ENCODE measurements at places on chromosomes 6 and 20.

GRCh38 chr20:62388839-62389600 is 2.1 kb downstream of the RPS21 start:
- DNase-seq = no peak

DNA sequence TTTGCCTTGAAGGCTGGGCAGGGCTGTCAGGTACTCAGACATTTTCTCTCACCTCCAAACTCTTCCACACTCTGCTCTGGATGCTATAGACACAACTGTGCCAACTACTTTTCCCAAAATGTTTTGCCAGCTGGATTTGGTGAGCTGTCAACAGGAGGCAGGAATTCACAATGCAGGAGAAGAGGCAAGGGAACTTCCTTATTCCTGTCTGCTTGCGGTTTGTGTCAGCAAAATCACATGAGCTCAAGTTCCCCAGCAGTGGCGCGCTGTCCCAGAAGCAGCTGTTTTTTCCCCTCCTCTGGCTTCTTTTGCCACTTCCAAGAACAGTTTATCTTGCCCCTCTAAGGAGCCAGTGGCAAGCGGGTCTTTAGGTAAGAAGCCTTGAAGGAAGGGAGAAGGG is 608.2 kb downstream of the PRKN start:
- no peak for DNase-seq

- DNase-seq = no peak
Observed at GRCh38 chr6:89122625-89123024, 4.8 kb upstream of the SRSF12 start.

GRCh38 chr6:37702314-37702713 is 4.6 kb upstream of the MDGA1 start:
- DNase-seq = no peak

DNA sequence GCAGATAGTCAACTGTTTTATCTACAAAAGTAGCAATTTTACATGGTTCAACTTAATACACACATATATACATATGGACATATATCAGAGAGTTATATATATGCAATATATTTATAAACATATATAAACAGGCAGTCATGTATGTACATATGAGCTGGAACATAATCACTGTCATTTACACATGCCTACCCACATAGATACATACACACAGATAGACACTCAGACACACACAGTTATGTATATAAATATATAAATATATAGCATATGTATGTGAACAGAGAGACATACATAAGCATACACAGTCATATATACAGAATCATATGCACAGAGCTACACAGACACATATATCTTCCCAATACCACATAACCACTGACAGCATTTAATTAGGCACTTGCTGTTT is 2.2 kb downstream of the WFDC5 start:
- DNase-seq = no peak

DNA sequence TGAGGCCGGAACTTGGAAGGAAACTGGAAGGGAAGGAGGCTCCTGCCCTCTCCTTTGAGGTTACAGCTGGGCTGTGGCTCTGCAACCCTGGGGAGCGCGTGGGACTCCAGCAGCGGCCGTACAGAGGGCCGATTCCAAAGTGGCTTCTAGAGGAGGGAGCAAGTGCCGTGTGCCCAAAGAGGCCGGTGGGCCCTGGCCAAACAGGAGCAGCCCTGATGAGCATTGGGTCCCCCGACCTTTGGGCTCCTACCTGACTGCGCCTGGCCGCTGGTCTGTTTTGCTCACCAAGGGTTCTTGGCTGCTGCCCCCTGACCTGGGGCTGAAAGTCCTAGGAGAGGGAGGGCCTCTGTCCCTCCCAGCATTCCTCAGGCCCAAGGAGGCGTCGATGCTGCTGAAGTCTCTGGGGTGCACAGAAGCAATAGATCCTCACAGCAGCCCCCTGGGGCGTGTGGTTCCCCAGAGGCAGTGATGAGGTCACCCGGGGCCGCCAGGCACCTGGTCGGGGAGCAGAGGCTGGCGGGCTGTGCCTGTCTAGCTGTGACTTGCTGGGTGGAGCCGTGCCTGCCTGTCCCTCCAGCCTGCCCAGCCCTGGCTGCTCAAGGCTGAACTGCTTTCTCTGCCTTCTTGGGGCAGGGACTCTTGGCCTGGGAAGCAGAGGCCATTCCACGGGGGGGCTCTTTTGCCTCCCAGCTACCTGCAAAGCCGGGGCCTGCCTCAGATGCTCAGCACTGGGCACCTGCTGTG is 9.8 kb downstream of the RBM38 start:
- DNase-seq = no peak

DNA sequence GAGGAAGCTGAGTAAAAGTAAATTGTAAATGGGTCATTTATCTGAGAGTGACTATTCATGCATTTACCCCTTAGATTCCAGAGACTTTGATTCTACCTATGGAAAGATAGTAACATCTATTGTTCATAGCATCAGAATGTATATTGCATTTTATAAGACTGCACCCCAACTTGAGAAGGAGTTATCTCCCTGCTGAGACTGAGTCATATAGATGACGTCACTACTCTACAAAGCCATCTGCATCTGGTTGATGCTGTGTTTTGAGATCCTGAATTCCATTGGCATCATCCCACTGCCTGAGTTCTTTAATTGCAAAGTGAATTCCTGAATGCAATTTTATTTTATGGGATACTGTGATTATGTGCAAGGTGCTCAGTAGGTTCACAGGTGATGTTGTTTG is 444.0 kb upstream of the SLC35B3 start:
- DNase-seq = no peak

GRCh38 chr20:48294942-48295341 is 509.7 kb upstream of the SULF2 start:
- no peak for DNase-seq

GRCh38 chr6:156780102-156780641 is 3.0 kb downstream of the ARID1B start:
- DNase-seq = peak; percentile 12

DNA sequence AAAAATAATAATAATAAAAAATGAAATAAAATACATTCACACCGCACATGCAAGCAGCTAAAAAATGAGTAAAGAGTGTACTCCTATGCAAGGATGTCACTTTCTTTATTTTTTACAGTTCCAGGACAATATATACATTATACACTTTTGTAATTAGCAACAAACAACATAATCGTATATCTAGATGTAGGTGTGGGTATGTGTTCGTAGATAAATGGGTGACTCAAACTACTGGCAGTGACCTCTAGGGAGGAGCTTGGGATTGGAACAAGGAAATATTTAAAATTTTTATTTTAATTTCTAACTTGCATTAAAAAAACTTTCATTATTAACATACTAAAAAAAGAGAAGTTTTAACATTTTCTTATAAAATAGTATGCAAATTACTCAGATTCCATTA is 86.1 kb upstream of the MYLIP start:
- no peak for DNase-seq

- no peak for DNase-seq
Observed at GRCh38 chr6:105817370-105817769, 268.8 kb upstream of the PRDM1 start.

- DNase-seq = no peak
Observed at GRCh38 chr6:30066082-30066481, 916 bp upstream of the PPP1R11 start.

GRCh38 chr6:89347825-89348224 is 4.7 kb downstream of the UBE2J1 start:
- DNase-seq = no peak

- DNase-seq = no peak
Observed at GRCh38 chr6:89406141-89406540, 5.9 kb downstream of the RRAGD start.

GRCh38 chr6:89414215-89414614 is 2.1 kb upstream of the RRAGD start:
- DNase-seq = no peak

DNA sequence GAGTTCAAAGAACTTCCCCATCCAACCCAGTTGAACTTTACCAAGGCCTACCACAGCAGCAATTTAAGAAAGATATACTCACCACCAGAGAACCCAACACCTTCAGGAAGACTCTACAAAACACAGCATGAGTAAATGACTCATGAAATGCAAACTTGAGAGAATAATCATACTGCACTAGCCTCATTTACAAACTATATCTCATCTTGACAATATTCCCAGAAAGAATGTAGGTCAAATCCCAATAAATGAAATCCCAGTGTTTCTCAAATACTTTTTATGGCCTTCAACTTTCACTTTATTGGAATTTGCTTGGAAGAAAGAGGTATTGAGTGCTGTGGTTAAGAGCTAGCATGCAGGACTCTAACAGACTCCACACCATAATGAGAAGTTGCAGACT is 60.0 kb downstream of the FYN start:
- DNase-seq = no peak

DNA sequence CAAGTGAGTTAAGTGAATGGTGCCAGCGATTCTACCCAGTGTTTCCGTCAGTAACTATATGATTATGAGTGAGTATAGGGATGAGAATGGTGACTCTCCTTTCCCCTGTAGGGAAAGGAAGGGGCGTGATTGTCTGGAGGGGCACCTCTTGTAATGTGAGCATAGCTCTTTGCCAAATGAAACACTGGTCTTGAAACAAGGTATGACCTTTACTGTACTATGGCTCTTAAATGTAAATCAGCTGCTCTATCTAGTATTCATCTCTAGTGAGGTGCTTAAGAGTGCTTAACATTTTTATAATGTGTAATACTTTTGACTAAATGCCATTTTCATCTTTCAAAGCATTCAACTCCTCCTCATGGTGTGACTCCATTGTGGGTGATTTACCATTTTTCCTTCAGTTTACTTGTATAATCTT is 11.0 kb downstream of the PANK2 start:
- DNase-seq = no peak

GRCh38 chr6:22383016-22383415 is 86.2 kb upstream of the PRL start:
- DNase-seq = no peak

DNA sequence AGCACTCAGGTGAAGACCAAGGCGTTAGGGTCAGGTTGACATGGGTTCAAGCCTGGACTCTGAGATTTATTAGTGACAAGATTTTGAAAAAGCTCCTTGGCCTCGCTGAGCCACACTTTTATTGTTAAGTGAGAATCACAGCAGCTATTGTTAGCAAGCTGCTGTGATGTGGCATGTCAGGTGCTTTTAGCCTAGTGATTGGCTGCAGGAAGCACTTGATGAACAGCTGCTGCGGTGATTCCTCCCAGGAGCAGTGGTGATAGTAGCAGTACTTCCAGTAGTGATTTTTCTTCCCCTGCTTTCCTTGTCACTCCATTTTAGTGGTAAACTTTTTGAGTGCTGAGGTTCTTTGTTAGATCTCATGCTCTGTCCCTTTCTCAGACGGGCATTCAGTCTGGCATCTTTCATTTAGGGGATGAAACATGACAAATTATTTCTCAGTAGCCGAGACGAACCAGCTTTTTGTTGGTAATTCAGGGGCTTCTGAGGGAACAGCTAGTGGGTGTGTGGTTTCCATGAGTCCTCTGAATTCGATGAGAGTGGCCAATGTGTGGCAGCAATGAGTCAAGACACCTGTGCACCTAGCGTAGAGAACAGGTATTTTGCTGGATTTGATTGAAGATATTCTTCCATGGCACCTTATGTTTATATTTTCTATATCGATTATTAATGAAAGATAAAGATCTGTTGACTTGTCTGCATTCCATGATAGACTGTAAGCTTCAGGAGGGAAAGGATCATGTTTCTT is 696.7 kb downstream of the DHX35 start:
- no peak for DNase-seq

GRCh38 chr20:55584307-55584706 is 421.0 kb downstream of the CBLN4 start:
- no peak for DNase-seq

DNA sequence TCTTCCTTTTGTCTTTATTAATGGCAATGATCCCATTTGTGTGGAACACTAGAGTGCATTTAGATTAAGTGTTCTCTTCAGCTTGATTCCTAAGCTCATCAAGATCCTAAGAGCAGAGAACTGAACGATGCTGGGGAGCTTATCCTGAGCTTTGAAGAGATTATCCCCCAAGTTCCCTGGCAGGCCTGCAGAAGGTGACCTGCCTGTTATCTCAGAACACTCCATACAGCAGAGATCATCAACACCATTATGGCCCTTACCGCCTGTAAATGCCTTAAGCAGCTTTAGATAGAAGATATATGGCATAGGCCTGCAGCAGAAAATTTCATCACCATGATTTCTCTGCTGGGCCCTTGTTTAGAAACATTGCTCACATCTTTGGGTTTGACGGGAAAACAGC is 779.9 kb upstream of the MAP3K7 start:
- DNase-seq = no peak

- no peak for DNase-seq
Observed at GRCh38 chr6:105319331-105319730, 83.6 kb downstream of the PREP start.

GRCh38 chr6:5214570-5215052 is 46.1 kb downstream of the LYRM4 start:
- DNase-seq = no peak

DNA sequence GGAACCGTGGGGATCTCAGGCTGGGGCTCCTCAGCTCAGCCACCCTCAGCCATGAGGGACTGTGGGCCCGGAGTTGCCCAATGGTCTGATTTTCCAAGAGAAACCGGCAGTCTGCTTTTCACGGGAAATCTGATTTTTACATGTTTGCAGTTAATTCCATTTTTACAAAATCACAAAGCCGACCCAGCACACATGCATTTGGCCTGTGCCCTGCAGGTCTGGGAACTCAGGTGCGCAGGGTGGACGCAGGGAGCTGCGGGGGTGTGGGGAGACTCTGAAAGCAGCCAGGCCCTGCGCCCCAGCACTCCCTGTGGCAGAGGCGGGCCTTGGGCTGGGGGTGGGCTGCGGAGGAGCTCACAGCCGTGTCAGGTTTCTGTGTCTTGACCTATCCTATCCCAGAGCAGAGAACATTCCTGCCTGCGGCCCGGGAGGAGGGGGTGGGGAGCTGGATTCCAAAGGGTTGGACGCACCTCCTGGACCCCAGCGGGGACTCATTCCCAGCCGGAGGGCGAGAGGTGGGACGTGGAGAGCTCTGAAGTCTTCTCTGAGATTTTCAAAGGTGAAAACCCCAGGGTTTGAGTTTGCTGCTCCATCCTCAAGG is 60.6 kb downstream of the ADNP start:
- DNase-seq = no peak

DNA sequence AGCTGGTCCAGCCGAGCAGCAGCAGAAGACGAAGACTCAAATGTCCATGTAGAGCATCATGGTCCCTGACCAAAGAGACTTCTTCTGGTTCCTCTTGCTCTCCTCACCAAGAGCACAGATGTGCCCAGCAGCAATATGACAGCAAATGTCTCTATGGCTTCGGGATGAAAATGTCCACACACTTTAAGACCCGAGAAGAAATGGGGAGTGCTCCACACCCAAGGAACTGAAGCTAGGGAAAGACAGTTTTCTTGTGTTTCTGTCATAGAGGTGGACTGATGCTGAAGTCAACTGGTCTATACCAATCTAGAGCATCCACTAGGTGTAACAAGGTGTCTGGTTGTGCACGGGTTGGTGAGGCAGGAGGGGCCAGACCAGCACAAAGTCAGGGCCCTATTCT is 4.5 kb upstream of the CPNE1 start:
- DNase-seq = no peak

GRCh38 chr6:5961836-5962235 is 44.9 kb downstream of the NRN1 start:
- DNase-seq = no peak

GRCh38 chr20:17640146-17640874 is 41.7 kb downstream of the RRBP1 start:
- DNase-seq = no peak

Data from stimulated activated CD4-positive, alpha-beta T cell treated with anti-CD3 and anti-CD28 coated beads, Interleukin-1b, Interleukin-23, amount 100 ng/mL, for 24 hours (primary cell).